Spleen (tissue), 13 donors: ENCODE measurements at places on chromosomes 2 and 18. TPM values are rescaled to one million over a fixed set of nuclear protein-coding genes. Genes with fewer than 3 reads are reported as not detected.
A peak's percentile ranks its signal among the peaks of the same experiment; 100 is the strongest.

DNA sequence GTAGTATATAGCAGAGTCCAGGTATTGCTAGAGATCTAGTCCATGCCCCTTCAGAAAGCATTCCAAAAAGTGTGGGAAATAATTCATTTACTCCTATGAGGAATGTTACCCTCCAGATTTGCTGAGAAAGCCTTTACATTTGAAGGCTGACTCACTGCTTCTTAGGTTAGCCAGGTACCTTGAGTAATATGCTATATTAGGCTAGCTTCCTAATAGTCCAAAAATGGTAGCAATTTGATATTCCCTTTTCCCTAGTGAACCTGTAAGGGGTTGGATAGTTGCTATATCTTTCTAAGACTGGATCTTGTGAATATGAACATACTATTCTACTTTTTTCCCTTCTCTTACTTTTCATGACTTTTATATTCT, 63.6 kb downstream of the SPOPL start:
- peaks cover 53% of the 10 kb centered on the region for H3K36me3 ChIP-seq
- no peak overlapping the region for H3K27ac ChIP-seq
- H3K4me3 ChIP-seq: no peak overlapping the region
- no peaks in the 10 kb centered on the region for H3K27me3 ChIP-seq
- H3K4me1 ChIP-seq: no peaks in the 10 kb centered on the region

Gene SMYD5
- 14.6 TPM for polyA plus RNA-seq

- H3K27me3 ChIP-seq: no peaks in the 10 kb centered on the region
- peaks cover 32% of the 10 kb centered on the region for H3K4me1 ChIP-seq
- H3K27ac ChIP-seq: no peak overlapping the region
- no peak for DNase-seq
Observed at GRCh38 chr2:241300000-241300399, 15.5 kb downstream of the HDLBP start.

- H3K4me3 ChIP-seq: no peak overlapping the region
- no peaks in the 10 kb centered on the region for H3K36me3 ChIP-seq
- no peaks in the 10 kb centered on the region for H3K4me1 ChIP-seq
- no peak overlapping the region for H3K27ac ChIP-seq
Observed at GRCh38 chr2:185806783-185807182, 68.2 kb downstream of the FSIP2 start.

DNA sequence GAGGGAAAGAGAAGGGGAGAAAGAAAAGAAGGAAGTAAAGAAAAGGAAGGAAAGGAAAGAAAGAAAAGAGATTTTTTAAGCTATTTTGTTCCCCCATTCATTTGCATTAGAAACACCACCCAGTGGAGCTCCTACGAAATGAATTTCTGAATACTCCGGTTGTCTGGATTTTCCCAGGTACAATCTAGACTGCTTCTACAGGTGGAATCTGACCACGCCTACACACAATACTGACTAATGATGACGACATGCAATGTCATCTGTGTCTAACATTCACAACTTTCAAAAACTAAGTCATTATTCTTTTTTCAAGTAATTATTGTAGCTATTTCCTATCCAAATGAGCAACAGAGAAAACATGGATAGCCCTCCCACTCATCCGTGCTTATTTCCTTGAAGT, 121.7 kb downstream of the ZNF516 start:
- DNase-seq: no peak
- H3K4me1 ChIP-seq: peaks cover 22% of the 10 kb centered on the region
- peaks cover 15% of the 10 kb centered on the region for H3K36me3 ChIP-seq
- H3K27ac ChIP-seq: no peak overlapping the region

DNA sequence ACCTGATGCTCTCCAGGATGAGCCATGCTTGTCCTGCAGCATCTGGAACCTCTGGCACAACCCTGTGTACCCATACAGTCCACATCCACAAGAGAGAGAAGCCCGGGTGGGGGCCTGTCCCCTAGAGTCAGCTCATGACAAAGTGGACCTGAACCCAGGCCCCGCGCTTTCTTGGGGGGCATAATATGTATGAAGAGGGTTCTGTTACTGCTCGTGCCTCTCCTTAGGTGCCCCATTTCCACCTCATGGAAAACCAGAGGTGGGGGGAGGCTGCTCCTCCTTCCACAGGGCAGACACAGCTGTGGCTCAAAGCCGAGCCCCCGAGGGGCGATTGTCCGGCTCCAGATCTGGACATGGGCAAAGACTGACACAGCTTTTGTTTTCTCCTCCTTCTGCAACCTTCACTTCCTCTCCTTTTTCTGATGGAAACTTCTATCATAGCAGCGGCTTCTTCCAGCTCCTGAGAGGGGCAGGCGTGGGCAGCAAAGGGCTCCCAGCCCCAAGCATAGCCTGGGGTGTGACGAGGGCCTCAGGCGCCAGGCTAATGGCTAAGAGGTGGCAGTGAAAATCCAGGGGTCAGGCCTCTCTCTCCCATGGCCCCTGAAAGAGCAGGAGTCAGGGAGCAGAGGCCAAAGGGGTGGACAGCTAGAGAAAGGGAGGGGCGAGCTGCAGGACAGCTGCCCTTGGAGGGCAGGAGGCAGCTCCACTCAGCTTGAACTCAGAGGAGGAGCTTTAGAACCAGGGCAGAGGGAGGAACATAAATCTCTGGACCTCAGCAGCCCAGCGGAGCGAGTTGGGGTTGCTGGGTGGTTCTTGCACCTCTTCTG, 155.5 kb downstream of the ZFP36L2 start:
- H3K4me3 ChIP-seq: no peak overlapping the region
- peak; percentile 66 for DNase-seq
- H3K27me3 ChIP-seq: no peaks in the 10 kb centered on the region
- no peaks in the 10 kb centered on the region for H3K4me1 ChIP-seq
- H3K27ac ChIP-seq: no peak overlapping the region

Gene PPP1R7
- polyA plus RNA-seq: 56.5 TPM

Gene FAM237A
- not detected for polyA plus RNA-seq

- no peaks in the 10 kb centered on the region for H3K4me1 ChIP-seq
- no peak overlapping the region for H3K4me3 ChIP-seq
- H3K27me3 ChIP-seq: no peaks in the 10 kb centered on the region
- DNase-seq: no peak
- H3K27ac ChIP-seq: no peak overlapping the region
Observed at GRCh38 chr18:74450626-74451025, 6.5 kb downstream of the DIPK1C start.

DNA sequence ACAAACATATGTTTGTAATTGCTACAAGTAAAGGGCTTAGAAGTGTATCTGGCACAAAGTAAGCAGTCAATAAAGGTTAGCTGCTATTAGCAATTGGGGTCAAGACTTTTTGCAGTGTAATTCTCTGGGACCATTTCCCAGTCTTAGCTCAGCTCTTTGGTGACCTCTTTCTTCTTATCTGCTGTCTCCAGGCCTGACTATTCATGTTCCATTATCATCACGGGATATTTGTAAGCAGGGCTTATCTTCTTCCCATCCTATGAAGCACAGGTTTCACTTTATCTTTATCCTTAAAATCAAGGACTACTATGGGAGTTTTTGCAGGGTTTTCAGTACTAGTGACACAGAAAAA, 131.7 kb downstream of the DOCK10 start:
- H3K4me1 ChIP-seq: peaks cover 29% of the 10 kb centered on the region
- no peak overlapping the region for H3K4me3 ChIP-seq
- H3K27ac ChIP-seq: peak overlapping the region; percentile 63
- no peaks in the 10 kb centered on the region for H3K27me3 ChIP-seq

DNA sequence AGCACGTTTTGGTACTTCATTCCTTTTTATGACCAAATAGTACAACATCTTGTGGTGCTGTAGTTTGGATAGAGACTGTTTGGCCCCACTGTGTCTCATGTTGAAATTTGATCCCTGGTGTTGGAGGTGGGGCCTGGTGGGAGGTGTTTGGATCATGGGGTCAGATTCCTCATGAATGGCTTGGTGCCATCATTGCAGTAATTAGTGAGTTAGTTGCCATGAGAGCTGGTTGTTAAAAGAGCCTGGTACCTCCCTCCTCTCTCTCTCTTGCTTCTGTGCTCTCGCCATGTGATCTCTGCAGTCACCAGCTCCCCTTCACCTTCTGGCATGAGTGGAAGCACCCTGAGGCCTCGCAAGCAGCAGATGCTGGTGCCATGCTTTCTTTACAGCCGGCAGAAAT, 50.9 kb downstream of the NCAPH start:
- H3K27ac ChIP-seq: no peak overlapping the region
- DNase-seq: no peak
- H3K27me3 ChIP-seq: no peaks in the 10 kb centered on the region

DNA sequence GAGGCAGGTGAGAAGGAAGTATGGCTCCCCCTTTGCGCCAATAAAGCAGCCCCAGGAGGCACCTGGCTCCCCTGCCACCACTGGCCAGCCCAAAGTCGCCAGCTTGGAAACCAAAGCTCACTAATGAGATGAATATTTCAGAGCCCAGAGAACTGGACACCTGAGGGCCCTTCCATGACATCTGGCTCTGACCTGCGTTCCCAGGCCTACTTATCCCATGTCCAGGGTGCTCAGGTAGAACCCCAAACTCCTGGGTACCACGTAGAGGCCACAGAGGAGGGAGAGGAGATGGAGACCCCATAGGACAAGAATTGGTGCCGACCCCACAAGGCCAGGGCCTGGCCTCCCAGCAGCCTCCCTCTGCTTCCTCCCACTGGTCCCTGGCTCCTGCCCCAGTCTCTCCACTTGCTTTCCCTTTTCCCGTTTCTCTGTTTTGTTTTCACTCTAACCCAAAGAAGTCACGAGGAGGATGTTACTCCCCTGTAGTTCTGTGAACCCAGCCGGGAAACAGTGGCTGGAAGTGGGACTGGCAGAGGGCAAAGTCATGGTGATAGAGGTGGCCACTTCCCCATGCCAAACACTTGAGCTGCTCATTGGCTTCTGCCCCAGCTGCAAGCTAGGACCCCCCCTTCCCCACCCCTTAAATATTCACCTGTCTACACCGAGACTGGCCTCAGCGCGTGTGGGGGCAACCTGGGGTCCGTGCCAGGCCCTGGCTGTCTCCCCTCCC, 820 bp downstream of the TMBIM1 start:
- H3K4me3 ChIP-seq: peak overlapping the region; percentile 92
- H3K36me3 ChIP-seq: no peaks in the 10 kb centered on the region
- H3K27me3 ChIP-seq: no peaks in the 10 kb centered on the region
- peak overlapping the region; percentile 92 for H3K27ac ChIP-seq

- no peak overlapping the region for H3K4me3 ChIP-seq
- no peaks in the 10 kb centered on the region for H3K27me3 ChIP-seq
- DNase-seq: no peak
- no peak overlapping the region for H3K27ac ChIP-seq
Observed at GRCh38 chr2:213751446-213751845, 467.2 kb downstream of the SPAG16 start.

DNA sequence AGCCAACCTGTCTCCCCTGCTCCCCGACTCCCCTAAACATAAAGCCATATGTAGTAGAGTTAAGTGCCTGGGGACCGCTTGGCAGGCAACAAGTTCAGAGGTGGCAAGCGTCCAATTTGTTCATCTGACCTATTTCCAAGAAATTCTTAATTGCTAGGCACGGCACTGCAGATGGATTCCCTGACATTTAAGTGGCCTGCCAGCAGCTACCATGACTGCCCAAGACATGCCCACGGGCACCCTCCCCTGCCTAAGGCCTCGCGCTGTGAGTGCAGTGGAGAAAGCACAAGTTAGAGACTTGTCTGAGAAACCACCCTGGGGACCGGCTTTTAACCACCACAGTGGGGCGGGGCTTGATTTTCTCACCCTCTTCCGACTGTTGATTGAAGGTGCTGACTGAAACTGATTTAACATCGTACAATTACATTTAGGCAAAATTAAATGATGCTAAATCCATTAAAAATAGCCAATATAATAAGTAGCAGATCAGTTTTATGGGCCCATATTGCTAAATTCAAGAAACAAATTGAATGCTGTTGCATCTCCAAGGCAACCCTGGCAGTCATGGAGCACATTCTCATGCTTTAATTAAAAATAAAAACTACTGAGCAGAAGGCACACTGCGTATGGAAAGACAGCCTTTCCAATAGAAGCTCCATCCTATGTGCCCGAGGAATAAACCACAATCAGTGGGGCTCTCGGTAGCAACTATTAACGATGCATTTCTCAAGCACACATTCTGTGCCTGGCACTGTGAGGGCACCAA, 163.6 kb upstream of the ACAA2 start:
- H3K36me3 ChIP-seq: peaks cover 4% of the 10 kb centered on the region
- no peak overlapping the region for H3K27ac ChIP-seq
- no peaks in the 10 kb centered on the region for H3K4me1 ChIP-seq
- no peaks in the 10 kb centered on the region for H3K27me3 ChIP-seq

DNA sequence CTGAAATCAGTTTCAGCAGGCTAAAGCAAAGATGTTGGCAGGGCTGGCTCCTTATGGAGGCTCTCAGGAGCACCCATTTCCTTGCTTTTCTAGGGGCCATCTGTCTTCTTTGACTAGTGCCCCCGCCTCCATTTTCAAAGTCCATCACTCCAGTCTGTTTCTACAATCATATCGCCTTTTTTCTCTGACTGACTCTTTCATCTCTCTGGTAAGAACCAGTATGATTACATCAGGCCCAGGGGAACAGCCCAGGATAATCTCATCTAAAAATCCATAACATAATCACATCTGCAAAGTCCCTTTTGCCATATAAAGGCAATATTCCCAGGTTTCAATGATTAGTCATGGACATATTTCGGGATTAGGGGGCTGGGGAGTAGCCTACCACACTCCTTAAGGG, 57.0 kb downstream of the CUL3 start:
- H3K27me3 ChIP-seq: no peaks in the 10 kb centered on the region
- no peak for DNase-seq
- no peaks in the 10 kb centered on the region for H3K36me3 ChIP-seq
- H3K4me3 ChIP-seq: no peak overlapping the region

GRCh38 chr2:235157746-235158482, 206.1 kb downstream of the SH3BP4 start:
- H3K4me1 ChIP-seq: no peaks in the 10 kb centered on the region
- DNase-seq: no peak
- peaks cover 5% of the 10 kb centered on the region for H3K27me3 ChIP-seq
- no peaks in the 10 kb centered on the region for H3K36me3 ChIP-seq
- no peak overlapping the region for H3K4me3 ChIP-seq

DNA sequence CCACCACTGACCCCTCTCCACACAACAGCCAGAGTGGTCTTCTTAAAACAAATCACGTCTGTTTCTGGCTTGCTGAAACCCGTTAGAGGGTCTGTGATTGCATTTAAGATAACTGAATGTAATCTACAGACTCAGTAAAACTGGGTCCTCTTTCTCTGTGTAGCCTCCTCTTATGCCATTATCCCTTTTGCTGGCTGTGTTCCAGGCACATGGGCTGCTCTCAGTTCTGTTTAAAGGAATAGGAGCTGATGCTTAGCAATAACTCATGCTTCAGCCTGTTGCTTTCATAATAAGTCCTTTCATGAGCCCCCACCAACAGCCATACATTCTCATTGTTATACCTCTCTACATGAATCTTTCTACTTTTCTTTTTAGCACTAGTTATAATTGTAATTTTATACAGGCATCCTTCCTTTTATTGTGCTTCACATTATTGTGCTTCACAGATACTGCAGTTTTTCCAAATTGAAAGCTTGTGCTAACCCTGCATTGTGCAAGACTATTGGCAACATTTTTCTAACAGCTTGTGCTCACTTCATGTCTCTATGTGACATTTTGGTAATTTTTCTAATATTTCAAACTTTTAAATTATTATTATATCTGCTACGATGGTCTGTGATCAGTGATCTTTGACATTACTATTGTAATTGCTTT, 782.6 kb downstream of the MBD2 start:
- no peak overlapping the region for H3K27ac ChIP-seq
- DNase-seq: no peak
- H3K27me3 ChIP-seq: no peaks in the 10 kb centered on the region
- H3K4me3 ChIP-seq: no peak overlapping the region
- no peaks in the 10 kb centered on the region for H3K4me1 ChIP-seq

Gene ACADL
- 0.07 TPM for polyA plus RNA-seq

Gene CFAP65
- polyA plus RNA-seq: not detected

GRCh38 chr2:149068996-149069888, 30.7 kb downstream of the LYPD6B start:
- no peak overlapping the region for H3K4me3 ChIP-seq
- H3K27me3 ChIP-seq: no peaks in the 10 kb centered on the region
- DNase-seq: no peak
- H3K36me3 ChIP-seq: no peaks in the 10 kb centered on the region
- H3K4me1 ChIP-seq: no peaks in the 10 kb centered on the region
